ENCODE measurements at places on chromosomes 11 and 22.

- peak; percentile 85 for DNase-seq
Measured at GRCh38 chr22:33209930-33210784, 152.0 kb upstream of the SYN3 start.

DNA sequence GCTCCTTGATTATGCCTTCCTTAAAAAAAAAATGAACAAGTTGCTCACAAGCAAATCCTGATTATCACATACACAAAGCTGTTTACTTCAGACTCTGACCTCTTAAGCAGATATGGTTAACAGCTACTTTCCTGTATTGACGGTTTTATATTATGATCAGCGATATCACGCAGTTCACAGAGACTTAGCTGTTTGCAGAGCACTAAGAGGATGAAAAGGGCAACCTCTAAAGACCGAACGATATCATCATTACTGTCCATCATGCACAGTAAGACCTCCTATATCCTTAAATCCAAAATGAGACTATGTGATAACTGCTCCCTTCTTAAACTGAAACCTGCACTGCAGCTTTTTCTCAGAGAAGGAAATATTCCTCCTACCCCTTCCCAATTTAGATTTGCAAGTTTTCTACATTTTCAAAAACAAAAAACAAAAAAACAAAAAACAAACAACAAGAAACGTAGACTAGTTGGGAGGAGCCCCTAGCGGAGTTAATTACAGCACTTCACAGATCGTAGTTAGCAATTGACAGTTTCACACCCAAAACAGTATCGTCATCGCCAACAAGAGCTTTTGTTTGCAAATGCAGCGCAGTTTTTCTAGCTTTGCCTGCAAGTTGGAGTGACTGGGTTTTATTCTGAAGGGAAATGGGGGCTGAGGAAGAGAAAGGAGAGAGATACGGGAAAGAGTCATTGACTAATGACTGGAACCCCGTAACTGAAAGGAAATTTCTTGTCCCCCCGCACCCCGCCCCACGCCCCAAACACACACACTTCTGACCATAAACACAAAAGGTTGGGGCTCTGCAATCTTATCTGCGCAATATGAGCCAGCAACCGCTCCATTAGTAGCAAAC is 1.2 kb downstream of the DDX6 start:
- DNase-seq, result peak; percentile 70

DNA sequence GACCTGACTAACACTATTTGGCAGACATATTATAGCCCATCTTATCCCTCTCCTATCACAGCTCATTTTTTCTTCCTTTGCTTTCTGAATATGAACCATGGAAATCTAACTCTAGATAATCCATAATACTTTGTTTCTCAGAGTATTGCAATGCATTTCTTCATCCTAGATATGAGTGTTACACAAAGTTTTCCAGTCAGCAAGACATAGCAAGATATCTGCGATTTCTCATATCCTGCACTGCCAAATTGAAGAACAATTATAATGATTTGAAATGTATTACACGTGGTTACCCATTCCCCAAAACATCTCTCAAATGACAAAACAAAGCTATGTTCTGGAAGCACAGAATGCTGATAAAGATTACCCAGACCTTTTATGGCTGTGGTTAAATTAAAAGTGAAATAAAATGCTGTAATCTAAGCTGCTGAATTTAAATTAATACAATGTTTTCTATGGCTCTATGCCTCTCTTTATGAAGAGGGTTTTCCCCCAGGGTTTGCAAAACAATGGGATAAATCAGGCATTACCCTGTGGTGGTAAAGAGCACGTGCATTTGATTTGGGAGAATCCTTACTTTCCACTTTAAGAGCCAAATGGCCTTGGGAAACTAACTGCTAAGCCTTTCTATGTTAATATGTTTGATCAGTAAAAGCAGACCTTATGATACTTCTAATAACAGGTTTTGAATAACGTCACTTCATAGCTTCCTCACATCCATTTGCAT is 1291.0 kb upstream of the CNTN5 start:
- DNase-seq, result no peak

GRCh38 chr22:44738347-44738715 is 14.0 kb upstream of the ARHGAP8 start:
- no peak for DNase-seq

GRCh38 chr22:28185130-28185529 is 266.1 kb upstream of the PITPNB start:
- DNase-seq, result no peak

GRCh38 chr11:72058416-72059034 is 21.8 kb downstream of the NUMA1 start:
- DNase-seq, result no peak

DNA sequence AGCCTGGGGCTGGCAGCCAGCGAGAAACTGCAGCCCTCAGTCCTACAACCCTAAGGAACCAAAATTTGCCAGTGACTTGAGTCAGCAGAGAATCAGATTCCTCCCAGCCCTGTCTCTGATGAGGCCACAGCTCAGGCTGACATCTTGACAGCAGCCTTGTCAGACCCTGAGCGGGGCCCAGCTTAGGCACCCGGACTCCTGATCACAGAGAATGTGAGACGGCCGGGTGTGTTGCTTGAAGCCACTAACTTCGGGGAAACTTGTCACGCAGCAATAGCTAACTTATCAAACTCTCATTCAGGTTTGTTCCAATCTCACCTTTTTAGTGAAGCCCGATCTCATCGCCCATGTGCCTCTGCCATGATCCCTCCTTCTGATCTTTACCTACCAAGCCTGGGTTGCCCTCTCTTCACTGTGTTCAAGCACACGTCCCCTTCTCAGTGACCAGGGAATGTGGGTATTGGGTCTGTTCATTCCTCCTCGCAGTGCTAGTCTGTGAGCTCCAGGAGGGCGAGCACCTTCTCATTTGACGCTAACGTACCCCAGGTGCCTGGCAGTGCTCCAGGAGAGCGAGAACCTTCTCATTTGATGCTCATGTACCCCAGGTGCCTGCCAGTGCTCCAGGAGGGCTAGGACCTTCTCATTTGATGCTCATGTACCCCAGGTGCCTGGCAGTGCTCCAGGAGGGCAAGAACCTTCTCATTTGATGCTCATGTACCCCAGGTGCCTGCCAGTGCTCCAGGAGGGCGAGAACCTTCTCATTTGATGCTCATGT is 280.7 kb downstream of the BRD1 start:
- no peak for DNase-seq

- DNase-seq, result peak; percentile 93
Measured at GRCh38 chr11:95764267-95764898, 25.2 kb downstream of the FAM76B start.

- peak; percentile 70 for DNase-seq
Measured at GRCh38 chr11:121652971-121653370, 200.2 kb upstream of the SORL1-AS1 start.

DNA sequence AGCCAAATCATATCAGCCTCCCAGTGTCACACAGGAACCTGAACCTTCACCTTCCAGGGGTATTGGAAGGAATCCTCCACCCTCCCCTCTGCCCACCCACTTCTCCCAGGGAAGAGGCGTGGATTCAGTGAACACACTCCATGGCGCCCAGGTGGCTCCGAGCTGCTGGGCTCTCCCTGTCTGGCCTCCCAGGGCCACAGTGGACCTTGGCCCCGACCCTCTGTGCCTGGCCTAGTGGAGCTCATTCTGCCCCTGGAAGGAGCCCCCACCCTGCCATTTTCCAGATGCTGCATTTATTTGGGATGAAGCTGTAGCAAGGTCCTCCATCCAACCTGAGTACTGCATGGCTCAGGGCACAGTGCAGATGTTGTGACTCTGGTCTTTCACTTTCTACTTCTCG is 1340.1 kb downstream of the TBC1D22A start:
- DNase-seq, result no peak

GRCh38 chr22:50705219-50705691 is 32.6 kb downstream of the SHANK3 start:
- DNase-seq, result peak; percentile 96

GRCh38 chr22:46770726-46771125 is 8.3 kb downstream of the TBC1D22A start:
- DNase-seq, result no peak

DNA sequence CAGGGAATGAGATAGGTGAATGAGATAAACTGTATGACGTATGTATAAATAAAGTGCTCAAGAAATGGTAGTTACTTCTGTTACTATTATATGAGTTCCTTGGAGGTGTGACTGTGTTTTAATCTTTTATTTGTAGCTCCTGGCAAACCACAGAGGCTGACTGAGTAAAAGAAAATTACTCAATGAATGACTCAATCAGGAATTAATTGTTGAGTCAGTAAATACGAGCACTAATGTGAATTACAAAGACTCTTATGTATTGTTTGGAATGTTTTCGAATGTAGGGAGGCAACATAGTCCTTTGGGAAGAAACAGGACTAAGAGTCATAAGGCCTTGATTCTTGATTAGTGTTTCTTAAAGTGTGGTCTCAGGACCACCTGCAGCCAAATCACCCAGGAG is 51.1 kb upstream of the BLID start:
- peak; percentile 48 for DNase-seq

- DNase-seq, result no peak
Measured at GRCh38 chr22:44839061-44839460, 86.7 kb downstream of the ARHGAP8 start.

DNA sequence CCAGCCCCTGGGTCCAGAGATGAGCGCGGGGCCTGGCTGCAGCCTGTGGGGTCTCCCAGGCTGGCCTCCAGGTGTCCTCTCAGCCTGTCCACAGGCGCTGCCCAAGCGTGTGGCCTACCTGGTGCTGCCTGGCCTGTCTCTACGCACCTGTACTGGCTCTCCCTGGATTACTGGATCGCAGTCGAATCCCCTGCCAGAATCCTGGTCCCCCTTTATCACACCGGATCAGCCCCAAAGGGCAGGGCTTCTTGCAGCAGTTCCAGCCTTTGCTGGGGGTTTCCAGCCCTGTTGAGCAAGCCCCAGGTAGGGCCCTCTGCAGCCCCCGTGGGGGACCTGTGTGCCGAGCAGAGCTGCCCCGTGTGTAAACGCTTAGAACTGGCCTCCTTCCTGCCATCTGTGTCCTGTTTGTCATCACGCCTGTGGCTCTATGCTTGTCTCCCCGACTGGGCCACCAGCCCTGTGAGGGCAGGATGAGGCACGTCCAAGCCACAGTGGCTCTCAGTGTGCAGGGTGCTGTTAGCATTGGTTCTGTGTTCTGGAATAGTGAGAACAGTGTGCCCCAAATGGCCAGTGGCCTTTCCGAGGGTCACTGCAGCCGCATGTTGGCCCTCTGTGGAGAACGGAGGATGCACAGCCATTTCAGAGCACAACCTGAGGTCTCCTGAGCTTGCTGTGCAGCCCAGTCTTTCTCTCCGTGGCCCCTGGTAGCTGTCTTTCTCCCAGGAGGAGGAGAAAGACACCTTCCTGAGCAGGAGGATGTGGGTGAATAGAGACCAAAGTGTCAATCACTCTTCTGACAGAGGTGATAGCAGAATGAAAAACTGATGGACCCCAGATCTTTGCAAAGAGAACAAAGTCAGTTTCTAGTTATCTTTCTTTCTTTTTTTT is 13.9 kb upstream of the TXNRD2 start:
- no peak for DNase-seq

GRCh38 chr11:129247135-129247534 is 55.0 kb upstream of the ARHGAP32 start:
- no peak for DNase-seq

DNA sequence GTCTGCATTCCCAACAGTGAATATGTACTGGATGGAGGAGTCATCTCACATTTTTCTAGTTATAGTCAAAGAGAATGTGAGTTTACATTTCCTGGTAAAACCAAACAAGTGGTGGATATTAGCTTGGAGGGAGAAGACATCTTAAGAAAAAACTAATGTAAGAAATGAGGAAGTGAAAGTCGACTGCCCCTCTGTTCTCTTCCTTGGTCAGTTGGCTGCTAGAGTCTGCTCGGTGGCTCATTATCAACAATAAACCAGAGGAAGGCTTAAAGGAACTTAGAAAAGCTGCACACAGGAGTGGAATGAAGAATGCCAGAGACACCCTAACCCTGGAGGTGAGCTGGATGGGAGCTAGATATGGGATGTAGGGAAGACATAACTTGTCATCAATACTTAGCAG is 5.8 kb downstream of the SLC22A9 start:
- no peak for DNase-seq

DNA sequence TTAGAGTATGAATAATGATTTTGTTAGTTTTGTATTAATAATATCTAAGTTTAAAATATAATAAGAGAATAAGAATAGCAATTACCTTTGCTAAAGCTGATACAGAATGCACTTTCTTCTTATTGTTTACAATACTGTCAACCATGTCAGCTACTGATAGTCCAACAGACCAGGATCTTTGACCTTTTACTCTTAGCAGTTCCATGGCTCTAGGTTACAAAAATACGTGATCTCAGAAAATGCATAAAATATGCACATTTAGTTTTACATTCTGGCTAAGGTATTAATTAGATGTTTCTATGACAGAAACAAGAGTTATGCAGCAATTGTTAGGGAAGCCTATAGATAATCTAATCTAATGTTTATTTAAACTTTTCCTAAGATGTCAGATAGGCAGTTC is 7.5 kb upstream of the TSG101 start:
- DNase-seq, result no peak

DNA sequence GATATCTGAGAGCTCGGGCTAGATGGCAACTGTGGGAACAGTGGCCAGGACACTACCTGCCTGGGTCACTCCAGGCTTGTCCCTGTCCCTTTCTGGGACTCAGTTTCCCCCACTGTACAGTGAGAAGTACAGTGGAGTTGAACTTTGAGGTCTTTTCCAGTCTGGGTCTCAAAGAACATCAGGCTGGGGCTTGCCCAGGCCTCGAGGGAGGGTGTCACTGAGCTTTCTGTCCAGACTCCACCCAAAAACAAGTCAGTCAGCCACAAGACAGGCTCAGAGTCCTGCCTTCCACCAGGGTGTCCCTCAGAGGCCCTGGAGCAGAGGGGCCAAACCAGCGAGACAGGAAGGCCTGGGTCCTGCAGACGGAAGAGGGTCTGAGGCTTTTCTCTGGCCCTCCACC is 2.0 kb upstream of the PLA2G3 start:
- DNase-seq, result no peak

GRCh38 chr11:79367844-79368243 is 73.0 kb downstream of the TENM4 start:
- DNase-seq, result no peak

DNA sequence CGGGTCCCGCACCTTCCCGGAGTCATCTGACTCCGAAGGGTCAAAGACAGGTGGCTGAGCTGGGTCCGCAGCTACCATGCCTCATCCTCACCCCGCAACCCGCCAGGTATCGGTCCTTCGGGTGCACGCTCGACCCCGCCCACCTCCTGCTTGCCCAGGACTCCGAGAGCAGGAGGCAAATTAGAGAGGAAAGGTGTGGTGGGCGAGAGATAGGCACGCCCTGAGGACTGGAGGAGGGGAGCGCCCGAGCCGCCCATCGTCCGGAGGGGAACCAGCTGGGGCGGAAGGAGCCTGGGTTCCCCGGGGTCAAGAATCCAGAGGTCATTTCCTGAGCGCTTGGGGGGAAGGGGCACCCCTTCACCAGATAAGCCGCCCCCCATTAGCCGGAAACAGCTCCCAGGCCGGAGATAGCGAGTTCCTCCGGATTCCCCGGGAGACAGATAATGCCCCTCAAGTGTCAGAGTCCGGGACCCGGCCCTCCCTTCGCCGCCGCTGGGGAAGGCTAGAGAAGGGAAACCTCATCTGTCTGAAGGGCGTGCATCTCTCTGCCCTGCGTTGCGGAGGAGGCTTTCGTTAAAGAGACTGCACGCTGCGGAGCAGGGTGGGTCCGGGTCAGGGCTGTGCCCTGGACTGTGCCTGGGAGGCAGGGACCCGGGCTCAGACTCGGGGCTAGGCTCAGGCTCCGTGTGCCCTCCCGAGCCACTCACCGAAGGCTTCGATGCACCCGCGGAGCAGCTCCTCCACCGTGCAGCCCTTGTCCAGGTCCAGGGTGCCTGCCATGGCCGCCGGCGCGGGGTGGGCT is 1.7 kb downstream of the RASGRP2 start:
- DNase-seq, result peak; percentile 10

All from spinal cord (tissue), 10 donors.